ENCODE measurements at places on chromosomes 16 and 17.
A peak's percentile ranks its signal among the peaks of the same experiment; 100 is the strongest.

GRCh38 chr17:79951361-79952264, 84.1 kb downstream of the TBC1D16 start:
- peak; percentile 54 for DNase-seq

DNA sequence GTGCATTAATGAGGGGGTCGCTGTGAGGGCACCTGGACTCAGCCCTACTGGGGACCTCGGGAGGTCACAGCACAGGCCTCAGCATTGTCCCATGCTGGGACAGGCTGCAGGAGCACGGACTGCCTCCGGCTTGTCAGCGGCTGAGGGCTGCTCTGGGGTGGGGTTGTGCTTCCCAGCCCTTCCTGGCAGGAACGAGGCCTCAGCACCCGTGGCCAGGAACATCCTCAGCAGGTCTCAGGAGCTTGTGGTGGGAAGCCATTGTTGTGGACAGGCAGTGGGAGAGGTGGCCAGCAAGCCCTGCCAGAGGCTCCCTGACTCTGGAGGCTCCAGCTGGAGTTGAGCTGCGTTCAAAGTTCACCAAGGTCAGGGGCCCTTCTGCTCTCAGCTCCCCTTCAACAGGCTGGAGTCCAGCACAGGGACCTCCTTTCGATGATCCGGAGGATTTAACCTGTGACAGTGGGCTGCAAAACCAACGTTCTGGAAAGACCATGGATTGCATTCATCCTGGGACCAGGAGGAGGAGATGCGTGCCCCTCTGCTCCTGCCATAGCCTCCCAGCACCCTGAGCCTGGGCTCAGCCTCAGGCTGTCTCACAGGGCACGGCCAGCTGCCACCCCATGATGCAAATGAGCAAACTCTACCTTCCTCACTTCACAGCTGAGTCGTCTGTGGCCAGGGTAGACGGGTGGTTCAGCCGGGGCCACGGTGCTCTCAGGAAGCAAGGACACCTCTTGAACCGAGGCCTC, 32.6 kb downstream of the FOXL1 start:
- no peak for DNase-seq

DNA sequence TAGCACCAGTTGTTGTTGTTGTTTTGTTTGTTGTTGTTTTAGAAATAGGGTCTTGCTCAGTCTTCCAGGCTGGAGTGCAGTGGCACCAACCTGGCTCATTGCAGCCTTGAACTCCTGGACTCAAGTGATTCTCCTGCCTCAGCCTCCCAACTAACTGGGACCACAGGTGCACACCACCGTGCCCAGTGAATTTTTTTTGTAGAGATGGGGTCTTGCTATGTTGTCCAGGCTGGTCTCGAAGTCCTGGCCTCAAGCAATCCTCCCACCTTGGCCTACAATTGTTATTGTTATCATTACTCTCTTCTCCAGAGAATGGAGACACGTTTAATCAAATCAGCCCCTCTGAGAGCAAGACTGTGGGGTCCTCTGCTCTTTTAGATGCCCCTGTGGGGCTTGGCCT, 42.7 kb upstream of the EMP2 start:
- DNase-seq, result no peak

DNA sequence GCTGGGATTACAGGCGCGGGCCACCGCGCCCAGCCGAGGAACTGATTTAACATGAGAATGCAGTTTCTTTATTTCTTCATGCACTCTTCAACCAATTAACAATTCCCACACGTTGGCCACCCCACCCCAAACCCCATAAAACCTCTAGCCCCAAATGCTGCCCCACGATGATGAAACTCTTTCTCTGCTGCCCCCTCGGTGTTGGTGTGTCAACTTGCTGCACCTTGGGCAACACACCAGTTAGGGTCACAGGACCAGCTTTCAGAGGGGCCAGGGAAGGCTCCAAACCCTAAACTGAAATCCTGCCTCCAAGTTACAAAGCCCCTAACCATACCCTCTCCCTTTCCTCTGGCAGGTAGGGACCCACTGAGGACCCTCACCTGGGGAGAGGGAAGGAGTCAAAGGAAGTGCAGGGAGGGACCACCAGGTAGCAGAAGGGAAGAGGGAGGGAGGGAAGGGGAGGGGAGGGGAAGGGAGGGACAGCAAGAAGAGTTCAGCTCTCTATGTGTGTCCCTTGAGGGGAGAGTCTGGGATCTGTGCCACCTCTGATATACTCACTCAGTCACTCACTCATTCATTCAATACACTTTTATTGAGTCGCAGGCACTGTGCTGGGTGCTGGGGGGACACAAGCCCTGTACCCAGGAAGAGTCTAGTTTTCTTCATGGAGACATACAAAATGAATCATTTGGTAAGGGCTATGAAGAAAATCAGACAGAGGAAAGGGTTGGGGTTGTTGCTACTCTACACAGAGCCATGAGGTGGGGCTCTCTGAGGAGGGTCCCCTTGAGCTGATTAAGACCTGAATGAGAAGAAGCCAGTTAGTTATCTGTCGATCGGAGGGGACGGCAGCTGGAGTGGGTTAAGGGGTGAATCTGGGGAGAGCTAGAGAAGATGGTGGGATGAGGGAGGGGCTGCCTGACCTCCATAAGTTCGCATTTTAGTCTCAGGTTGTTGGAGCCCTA, 3.9 kb downstream of the PLXDC1 start:
- no peak for DNase-seq

DNA sequence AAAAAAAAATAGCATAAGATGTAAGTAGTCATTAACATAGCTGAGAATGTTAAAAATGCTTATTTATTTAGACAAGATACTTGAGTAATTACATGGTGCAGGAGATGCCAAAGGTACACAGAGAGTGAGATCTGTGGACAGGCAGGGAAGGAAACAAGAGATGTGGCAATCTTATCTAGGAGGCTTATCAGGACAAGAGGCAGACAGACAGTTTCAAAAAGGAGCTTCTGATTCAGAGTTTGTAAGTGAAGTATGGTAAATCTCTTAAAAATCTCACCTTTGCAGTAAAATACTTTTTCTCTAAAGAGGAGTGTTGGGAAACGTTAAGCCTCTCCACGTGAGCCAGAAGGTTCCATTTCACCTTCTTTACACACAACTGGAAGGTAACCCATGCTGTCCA, 19.9 kb upstream of the GHDC start:
- DNase-seq, result no peak

DNA sequence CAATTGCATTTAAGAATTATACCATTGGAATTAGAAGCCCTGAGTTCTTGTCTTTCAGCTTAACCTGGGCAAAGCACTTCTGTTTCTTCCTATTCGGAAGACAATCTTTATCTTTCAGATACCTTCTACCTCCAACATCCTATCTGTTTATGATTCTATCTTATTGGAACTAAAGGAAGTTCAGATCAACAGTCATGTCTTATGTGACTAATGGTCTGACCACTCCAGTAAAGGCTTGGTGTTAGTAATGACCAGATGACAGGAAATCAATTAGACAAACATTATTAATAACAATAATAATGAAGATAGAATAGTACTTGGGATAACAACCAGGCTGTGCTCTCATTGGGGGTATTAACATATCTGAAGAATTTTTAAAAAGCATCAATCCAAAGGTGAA, 11.3 kb downstream of the HS3ST3A1 start:
- DNase-seq, result no peak

All from H9 (cell line).